ENCODE measurements at places on chromosomes 7 and 10.
A peak's percentile ranks its signal among the peaks of the same experiment; 100 is the strongest.

- no peak for DNase-seq
These were observed 404 bp upstream of the FMC1 start for GRCh38 chr7:139340808-139341057.

DNA sequence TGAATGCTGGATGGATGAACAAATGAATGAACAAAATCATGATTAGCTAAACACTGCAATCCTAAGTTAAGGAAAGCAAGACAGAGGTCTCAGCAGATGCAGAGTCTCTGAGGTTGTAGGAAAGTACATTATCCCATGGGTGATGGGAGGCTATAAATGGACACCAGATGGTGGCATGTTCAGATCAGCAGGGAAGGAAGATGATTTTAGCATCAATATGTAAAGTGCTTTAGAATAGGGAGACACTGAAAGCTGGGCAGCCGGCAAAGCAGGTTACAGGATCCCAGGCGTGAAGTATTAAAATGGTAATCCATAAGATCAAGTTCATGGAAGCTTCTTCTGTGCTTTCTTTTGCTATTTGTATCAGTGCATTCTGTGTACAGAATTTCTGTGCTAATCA is 7.9 kb upstream of the RAPGEF5 start:
- DNase-seq = no peak

- no peak for DNase-seq
These were observed 350.8 kb downstream of the PLXNA4 start for GRCh38 chr7:132225216-132226030.

DNA sequence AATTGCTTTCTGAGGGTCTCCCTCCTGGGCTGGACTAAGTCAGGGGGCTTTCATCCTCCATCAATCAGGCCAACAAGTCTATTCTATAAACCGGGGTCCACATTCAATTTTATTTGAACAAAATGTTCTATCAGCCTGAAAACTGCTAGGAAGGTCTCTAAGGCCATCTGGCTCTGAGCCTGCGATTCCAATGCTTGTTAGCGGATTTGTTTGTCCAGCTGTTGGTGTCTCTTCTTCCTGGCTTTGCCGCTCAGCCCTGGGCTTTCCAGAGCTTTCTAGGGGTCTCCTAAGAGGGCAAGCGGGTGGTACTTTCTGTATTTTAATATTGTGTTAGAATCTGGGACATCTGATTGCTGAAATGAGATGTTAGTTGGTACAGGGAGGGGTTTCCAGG is 136.7 kb downstream of the VIPR2 start:
- no peak for DNase-seq

DNA sequence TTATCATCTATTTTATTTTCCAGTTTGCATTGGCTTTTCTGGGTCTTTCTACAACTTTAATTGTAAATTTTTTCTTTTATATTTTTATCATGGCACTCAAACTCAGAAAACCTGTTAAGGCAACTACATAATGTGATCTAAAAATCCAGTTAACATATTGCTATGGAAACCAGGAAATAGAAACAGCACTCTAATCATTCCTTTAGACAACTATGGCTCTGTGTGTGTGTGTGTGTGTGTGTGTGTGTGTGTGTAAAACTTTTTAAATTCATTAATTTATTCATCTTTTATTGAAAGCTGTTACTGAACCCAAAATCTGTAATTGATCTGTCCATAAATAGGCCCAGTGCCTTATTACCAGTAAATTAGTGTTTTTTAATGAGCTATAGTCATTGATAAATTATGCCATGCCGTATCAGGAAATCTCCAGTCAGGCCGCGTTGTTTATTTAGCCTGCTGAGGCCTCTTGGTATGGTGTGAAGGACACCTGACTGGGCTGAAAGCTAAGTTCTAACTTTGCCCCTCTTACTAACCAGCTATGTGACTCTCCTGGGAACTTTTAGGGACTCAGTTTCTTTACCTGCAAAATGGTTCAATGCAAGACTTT is 1.5 kb upstream of the MET start:
- no peak for DNase-seq

GRCh38 chr10:89601728-89602361 is 43.2 kb downstream of the PANK1 start:
- no peak for DNase-seq

DNA sequence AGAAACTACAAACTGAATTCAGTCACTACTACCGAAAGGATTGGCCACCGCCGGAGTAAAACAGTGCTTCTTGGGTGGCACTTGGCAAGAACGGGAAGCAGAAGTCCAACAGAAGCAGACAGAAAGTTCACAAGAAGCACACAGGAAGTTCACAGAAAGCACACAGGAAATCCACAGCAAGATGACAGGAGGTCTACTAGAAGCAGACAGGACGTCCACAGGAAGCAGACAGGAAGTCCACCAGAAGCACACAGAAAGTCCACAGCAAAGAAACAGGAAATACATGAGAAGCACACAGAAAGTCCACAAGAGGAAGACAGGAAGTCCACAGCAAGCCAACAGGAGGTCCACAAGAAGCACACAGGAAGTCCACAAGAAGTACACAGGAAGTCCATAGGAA is 399.2 kb upstream of the AUTS2 start:
- no peak for DNase-seq

DNA sequence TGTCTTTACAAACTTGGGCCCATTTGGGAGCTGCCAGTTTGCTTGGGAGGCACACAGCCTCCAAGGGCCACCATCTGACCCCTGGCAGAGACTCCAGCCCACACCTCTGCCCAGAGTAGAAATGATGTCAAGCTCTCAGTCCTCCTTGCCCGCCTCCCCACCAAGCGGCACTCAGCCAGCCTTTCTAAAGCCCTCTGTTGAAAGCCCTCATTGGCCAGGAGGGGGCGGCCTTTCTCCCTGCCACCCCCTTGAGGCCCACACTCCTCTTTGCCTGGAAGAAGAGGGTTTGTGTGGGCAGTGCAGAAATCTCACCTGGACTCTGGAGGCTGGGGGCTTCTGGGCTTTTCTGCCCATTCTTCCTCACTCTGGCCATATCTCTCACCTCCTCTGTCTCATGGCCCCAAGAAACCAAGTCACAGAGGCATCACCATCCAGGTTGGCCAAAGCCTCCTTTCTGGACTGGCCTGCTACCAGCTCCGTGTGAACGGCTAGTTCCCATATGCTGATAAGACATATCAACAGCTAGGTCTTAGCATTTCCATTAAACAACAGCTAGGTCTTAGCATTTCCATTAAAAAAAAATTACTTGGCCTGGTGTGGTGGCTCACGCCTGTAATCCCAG is 36.1 kb downstream of the UBTD1 start:
- DNase-seq = peak; percentile 62

GRCh38 chr7:134662871-134663205 is 16.2 kb downstream of the BPGM start:
- DNase-seq = no peak

- no peak for DNase-seq
These were observed 1.0 kb downstream of the URGCP start for GRCh38 chr7:43905209-43905946.

DNA sequence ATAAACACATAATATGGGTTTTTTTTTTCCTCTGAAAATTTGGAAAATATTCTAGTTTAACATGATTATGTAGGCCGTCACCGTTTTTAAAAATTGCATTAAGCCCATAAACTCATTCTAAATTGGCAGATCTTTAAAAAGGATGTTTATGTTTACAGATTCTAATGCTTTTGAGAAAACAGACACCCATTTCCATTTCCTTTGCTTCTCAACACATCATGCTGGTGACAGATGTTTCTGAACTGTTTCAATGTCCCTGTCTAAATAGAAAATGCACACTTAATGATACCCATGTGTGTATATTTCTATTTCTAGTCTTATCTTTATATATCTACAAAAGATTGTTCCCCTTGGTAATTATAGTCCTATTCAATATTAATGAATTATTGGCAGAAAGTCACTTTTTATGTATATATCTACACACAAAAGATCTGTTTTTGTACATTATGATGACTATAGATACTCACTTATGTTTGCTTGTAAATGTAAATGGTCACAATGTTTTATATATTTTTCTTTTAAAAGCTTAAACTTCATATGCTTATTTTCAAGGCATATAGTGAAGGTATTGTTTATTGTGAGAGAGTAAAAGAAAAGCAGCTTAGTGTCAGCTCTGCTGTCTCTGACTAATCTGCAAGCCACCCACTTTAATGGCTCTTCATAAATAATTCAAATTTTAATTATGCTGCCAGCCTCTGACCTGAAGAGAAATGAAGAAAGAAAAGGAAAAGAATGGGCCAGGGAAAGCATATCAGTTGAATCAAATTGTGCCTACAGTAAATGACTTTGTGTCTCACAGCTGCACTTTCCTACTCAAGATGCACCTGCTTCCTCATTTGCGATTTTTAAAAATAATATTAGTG is 179.4 kb downstream of the CACNA2D1 start:
- DNase-seq = no peak

- DNase-seq = no peak
These were observed 6.9 kb downstream of the MMD2 start for GRCh38 chr7:4951903-4952636.

DNA sequence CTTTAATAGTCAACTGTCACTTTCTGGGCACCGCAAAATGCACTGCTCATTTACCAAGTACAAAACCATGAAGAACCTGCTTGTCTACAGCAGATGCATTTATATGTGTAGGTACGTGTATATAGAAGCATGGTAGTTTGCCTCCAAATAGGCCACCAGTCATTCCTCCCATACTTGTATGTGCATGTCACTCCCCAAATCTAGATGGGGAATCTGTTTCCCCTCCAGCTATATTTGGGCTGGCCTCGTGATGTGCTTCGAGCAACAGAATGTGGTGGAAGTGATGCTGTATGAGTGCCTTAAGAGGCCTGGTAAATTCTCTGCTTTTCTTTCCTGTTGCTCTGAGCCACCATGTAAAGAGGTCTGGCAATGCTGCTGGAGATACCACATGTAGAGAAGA is 47.1 kb downstream of the PSMC2 start:
- DNase-seq = no peak

- no peak for DNase-seq
These were observed 126.1 kb downstream of the SVIL start for GRCh38 chr10:29508554-29509244.

- no peak for DNase-seq
These were observed 40.2 kb downstream of the ZNF783 start for GRCh38 chr7:149302222-149302621.

DNA sequence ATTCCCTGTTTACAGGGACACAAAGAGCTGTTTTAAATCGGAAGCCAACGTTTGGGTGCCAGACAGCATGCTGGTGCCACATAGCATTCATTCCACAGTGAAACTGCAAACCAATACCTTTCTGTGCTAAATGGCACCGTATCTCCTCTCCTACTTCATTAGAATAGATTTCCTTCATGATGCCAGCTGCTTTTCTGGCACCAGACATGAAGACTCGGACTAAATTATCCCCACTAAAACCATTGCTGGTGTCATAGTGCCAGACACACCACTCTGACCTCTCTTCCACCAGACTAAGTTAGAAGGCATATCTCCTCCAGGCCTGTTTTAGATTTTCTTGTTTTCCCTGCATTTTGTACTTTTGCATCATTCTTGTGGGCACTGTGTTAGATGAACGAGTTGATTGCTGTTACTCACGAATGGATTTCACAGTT is 155.1 kb downstream of the ETV1 start:
- no peak for DNase-seq

GRCh38 chr7:7385421-7385820 is 150.3 kb downstream of the COL28A1 start:
- DNase-seq = no peak

DNA sequence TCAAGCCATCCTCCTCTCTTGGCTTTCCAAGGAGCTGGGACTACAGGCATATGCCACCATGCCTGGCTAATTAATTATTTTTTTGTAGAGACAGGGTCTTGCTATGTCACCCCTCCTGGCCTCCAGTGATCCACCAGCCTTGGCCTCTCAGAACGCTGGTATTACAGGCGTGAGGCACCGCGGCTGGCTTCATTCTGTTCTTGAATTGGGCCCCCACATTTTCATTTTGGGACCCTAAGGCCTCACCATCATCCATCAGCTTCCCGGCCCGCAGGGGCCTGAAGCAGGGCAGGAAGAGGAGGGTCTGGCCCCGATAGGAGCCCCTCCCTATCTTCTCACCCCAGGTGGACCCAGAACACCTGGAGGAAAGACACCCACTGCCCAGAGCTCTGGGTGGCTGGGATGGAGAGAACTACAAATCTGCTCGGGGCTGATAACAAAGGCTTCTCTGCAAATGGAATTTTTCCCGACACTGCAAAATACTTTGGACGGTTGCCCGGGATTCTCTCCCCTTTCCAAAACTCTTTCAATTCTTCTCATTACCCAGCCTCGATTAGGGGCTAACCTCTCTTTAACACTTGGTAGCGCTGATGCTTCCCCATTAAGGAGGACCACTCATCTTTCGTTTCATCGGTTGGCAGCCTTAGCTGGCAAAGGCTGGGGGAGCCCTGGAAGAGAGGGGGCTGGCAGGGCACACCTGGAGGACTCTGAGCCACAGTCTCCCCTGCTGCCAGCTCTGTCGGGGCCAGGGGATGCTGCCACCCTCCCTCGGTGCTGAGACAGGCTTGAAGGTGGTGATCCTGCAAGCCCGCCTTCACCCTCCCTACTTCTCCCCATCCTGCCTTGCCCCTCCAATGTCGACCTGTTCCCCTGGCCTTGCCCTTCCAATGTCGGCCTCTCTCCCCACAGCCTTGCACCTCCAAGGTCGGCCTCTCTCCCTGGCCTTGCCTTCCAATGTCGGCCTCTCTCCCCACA is 81.0 kb upstream of the GNA12 start:
- no peak for DNase-seq

DNA sequence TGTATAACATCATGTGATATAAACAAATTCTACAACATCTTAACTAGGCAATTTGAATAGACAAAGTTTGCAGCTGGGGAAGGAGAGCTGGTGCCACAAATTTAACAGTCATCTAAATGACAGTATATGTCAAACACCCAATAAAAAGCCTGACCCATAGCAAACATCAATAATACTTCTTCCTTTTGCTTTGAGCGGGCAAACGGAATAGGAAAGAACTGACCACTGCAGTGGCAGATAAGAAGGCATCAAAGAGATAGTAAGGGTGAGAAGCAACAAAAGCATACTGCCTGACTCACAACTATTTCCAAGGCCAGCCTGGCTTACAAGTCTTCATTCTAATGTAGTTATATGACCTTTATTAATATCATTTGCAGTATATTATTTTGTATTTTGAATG is 99.9 kb downstream of the LRRN3 start:
- no peak for DNase-seq

GRCh38 chr7:157016352-157017041 is 6.0 kb upstream of the MNX1 start:
- DNase-seq = no peak

- DNase-seq = no peak
These were observed 31.2 kb downstream of the GPRIN2 start for GRCh38 chr10:46525177-46525823.

- no peak for DNase-seq
These were observed 637.6 kb upstream of the IGFBP3 start for GRCh38 chr7:46558482-46559193.

GRCh38 chr7:15560968-15561367 is 847 bp downstream of the AGMO start:
- no peak for DNase-seq
